ENCODE measurements at places on chromosomes 6 and 20. TPM values are rescaled to one million over a fixed set of nuclear protein-coding genes. Genes with fewer than 3 reads are reported as not detected.

GRCh38 chr20:10509376-10509775 lies 74.3 kb downstream of the SLX4IP start:
- no peak for DNase-seq

- DNase-seq: no peak
Measured at GRCh38 chr20:3814928-3815495, 5.3 kb upstream of the AP5S1 start.

DNA sequence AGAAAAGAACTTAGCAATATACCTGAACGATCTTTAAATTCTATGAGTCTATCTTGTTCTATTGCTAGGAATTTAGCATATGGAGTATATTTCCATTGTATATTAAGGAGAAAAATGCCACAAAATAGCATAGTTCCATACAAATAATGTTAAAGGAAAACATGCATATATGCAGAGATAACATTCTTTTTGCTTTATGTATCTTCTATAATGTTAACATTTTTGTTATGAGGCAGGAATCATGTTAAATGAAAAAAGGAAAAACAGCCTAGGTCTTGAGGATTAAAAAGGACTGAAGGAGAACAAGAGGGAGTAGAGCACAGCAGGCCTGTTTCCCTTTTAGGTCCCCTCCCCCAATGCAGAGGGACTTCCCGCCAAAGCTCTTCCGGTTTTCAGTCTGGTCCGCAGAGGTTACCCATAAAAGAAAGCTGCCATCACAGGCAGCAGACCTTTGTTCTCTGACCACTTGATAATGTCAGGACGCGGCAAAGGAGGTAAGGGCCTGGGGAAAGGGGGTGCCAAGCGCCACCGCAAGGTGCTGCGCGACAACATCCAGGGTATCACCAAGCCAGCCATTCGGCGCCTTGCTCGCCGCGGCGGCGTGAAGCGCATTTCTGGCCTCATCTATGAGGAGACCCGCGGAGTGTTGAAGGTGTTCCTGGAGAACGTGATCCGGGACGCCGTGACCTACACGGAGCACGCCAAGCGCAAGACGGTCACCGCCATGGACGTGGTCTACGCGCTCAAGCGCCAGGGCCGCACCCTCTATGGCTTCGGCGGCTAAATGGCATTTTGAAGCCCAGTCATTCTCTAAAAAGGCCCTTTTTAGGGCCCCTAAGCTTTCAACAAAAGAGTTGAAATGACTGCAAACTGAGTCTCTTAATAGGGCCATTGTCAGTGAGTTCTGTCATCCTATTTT lies 108.4 kb upstream of the PRSS16 start:
- peak; percentile 41 for DNase-seq

- no peak for DNase-seq
Measured at GRCh38 chr20:46420878-46421277, 14.5 kb upstream of the ELMO2 start.

GRCh38 chr6:55266896-55267295 lies 60.4 kb upstream of the GFRAL start:
- no peak for DNase-seq

DNA sequence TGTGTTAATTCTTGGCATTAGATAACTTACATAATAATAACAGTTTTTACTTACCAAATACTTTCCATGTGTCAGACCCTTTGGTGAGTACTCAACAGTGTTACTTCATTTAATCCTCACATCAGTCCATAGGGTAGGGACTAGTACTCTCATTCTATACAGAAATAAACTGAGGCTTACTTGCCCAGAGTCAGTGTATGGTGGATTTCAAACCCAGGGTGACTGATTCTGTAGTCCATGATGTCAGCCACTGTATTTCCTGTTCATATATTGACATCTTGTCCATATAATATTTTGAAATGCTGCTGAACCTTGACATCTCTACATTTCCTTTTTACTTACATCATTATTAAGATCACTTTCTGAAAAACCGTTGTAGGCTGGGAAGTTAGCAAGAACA lies 2.5 kb upstream of the PNLDC1 start:
- no peak for DNase-seq

DNA sequence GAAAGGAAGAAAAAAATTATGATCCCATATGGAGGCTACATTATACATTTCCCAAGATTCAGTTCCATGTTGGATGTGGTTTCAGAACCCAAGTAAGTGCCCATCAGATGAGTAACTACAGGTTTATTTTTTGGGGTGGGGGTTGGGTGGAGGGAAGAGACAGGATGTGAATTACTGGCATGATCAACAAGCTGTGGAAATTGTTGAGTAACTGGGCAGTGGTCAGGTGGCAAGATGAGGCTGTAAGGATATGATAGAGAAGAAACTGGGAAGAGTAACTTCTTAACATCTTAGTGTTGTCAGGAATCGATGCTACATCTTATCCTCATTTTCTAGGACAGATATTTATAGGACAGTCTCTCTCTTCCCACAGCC lies 153.5 kb downstream of the CFAP61 start:
- DNase-seq: no peak

GRCh38 chr20:32332614-32333013 lies 25.5 kb upstream of the ASXL1 start:
- no peak for DNase-seq

DNA sequence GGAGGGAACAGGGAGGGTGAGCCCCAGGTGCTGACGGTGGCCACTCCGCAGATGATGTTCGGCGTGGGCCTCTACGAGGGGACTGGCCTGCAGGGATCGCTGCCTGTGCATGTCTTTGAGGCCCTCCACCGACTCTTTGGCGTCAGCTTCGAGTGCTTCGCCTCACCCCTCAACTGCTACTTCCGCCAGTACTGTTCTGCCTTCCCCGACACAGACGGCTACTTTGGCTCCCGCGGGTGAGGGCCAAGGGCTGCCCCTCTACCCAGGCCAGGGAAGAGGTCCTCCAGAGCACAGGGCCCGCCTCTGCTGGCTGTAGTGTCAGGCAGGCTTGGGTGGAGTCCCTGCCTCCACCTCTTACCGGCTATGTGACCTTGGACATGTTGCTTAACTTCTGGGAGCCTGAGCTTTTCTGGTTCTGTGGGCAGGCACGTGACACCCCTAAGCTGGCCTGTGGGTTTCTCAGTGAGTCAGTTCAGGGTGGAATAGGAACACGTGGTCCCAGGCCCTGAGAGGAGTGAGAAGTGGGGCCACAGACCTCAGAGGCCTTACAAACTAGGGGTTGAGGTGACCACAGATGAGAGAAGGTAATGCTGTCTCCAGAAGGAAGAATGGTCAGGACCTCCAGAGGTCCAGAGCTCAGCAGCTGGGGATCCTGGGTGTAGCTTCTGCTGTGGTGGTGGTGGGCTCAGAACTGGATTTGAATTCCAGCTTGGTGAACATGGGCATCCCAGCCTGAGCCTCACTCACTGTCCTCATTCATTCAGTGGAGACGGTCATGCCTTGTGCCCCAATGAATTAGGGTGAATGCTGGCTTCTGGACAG lies 11.9 kb downstream of the PCIF1 start:
- DNase-seq: no peak

DNA sequence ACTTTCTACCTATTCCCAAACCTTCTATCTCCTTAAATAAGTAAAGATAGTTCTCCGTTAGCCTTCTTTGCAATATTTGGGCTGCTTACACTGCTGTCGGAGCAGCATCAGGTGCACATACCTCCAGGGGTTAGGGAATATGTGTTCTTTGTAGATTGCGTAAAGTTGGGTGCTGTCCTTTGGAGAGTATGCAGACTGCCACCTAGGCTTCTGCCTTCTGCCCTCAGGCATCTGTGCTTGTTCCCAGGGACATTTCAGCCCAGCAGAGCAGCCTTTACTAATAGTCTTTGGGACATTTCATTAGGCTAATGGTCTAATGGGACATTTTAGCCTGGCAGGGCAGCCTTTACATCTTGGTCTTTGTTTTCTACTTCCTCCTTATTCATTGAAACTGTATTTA lies 260.6 kb downstream of the TPBG start:
- DNase-seq: no peak

DNA sequence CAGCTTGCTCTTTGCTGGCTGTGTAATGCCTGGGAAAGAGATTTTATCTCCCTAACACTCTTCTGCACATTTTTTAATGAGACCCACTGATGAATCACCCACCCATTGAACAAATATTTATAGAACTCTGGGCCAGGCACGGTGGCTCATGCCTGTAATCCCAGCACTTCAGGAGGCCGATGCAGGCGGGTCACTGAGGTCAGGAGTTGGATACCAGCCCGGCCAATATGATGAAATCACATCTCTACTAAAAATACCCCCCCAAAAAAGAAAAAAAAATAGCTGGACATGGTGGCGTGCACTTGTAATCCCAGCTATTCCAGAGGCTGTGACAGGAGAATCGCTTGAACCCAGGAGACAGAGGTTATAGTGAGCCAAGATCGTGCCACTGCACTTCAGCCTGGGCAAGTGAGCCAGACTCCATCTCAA lies 82.1 kb upstream of the SIRPA start:
- peak; percentile 79 for DNase-seq

- DNase-seq: no peak
Measured at GRCh38 chr6:146149770-146150169, 120.9 kb downstream of the GRM1 start.

DNA sequence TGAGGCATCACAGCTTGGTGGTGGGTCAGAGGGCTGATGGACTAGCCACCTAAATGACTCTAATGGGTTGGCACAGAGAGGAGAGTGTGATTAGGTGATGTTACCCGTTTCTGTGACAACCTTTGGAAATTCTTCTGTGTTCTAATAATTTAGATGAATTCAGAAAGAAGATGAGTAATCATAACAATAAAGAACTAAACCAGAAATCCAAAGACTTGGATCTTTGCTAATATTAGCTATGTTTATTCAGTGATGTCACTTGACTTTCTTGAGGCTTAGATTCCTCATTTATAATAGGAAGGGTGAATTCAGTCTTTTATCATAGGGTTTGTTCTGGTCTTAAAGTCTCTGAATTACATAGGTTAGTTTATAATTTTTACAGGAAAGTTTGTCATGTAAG lies 19.9 kb downstream of the CRYBG1 start:
- DNase-seq: no peak

- DNase-seq: no peak
Measured at GRCh38 chr20:17990278-17990972, 21.6 kb downstream of the MGME1 start.

GRCh38 chr6:21444711-21445260 lies 148.8 kb upstream of the SOX4 start:
- DNase-seq: no peak

- no peak for DNase-seq
Measured at GRCh38 chr6:157452096-157452495, 71.1 kb downstream of the ZDHHC14 start.

DNA sequence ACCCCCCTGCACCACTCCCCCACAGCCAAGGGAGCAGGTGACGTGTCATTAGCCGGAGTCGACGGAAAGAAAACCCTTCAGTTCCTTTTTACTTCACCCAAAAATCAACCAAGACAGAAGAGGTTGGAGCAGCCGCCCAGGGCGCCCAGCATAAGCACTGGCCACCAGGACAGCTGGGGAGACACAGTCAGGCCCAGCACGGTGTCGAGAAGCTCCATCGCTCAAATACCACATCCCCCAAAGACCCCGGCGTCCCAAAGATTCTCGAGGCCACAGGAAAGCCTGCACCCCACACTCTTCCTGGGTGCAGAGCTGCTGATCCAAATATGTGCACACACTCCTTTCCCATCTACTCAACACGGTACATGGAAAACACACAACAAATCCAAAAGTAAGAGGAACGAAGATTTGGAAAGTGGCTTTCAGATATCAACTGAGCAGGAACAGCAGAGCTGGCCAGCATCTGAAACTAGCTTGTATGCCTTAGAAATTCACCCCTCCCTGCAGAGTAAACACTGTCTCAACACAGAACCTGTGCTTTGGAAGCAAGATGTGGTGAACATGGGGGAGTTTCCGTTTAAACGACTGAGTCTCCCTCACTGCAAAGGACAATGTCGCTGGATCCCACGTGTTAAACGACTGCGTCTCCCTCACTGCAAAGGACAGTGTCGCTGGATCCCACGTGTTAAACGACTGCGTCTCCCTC lies 54.6 kb downstream of the DLL1 start:
- no peak for DNase-seq

DNA sequence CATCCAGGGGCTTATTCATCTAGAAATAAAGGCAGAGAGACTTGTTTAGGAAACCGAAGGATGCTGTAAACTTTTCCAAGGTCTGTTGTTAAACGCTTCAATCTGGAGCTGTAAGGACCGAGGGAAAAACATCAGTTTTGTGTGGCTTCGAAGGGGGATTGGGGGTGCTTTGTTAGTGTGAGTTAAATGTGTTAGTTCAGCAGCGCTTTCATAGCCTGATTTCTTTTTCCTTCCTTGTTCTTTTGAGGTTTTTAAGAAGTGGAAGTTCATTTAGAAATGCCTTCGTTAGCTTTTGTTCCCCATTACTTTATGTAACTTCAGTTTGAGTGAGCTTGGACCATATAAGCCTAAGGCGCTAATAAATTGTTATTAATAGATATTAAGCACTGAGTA lies 1.5 kb downstream of the ANKS1A start:
- DNase-seq: no peak

DNA sequence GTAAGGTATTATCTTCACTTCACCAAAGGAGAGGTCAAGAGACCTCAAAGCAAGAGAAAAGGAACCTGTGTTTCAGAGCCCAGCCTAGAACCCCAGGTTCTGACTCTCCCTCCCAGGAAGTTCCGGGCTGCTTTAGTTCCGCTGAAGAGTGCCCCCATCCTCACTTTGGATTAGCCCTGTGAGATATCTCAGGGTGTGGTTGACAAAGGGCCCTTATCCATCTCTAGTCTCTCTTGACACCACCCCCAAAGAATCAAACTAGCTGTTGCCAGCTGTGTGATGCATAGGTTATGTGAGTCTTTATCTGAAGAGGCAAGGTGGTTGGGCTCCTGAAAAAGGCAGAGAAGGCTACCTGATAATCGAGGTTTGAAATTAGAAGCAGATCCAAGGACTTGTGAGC lies 20.6 kb downstream of the BRPF3 start:
- DNase-seq: no peak

MAFB gene
- total RNA-seq: 93.3 TPM

FOXA2 gene
- total RNA-seq: 0.60 TPM

ADGRG6 gene
- total RNA-seq: 41.2 TPM

COL9A3 gene
- 63.4 TPM for total RNA-seq

HLA-G gene
- total RNA-seq: not detected

CCDC170 gene
- 1.3 TPM for total RNA-seq

OR2H1 gene
- not detected for total RNA-seq

GFRAL gene
- total RNA-seq: not detected

MAP7 gene
- total RNA-seq: 1.5 TPM

ADAM33 gene
- total RNA-seq: 162 TPM

FHL5 gene
- total RNA-seq: 38.0 TPM

RBM24 gene
- total RNA-seq: 3.5 TPM

THBD gene
- total RNA-seq: 58.8 TPM
